Activated T-cell treated with anti-CD3 and anti-CD28 coated beads, Interleukin-2, amount 50 U/mL, for 4 hours (primary cell): ENCODE measurements at places on chromosomes 6 and 20.

DNA sequence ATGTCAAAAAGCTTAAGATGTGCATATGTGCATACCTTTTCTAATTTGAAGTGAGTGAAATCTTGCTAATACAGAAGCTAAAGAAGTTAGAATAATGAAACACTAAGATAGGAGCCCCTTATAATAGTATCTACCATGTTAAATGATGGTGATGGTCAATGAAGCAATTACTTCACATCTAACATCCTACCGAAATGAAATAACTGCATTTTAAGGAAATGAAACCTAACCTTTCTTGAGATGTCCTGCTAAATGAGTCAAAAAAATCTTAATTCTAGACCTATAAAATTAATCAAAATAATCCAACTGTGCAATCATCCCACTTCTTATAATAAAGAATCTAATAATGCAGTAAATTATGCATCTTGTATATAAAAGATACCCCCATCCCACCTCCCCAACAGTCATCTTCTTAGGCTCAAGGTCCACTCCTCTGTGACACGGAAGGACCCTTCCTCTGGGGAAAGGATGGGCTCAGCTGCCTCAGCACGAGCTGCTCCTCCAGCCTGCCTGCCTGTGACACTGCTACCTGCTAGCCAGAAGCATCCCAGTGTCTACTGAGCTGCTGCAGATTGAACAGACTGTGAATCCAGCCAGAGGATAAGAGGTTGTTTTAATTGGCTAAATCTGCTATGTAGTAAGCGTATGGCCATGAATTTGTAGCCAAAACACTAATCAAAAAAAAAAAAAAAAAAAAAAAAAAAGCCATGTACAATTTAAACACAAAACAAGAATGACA, 129.6 kb upstream of the BEND3 start:
- no peak for DNase-seq

DNA sequence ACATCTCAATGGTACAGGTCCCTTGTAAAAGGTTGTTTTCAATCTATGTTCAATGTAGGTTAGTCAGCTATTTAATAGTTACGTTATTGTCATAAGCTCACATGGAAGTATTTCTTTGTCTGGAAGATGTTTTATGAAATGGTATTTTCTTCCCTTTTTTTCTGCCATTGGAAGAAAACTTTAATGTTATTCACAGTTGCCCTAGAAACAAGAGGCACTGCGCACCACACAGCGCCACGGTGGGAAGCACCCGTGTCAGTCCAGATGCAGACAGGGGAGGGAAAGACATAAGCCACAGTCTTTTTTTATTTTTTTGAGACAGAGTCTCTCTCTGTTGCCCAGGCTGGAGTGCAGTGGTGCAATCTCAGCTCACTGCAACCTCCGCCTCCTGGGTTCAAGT, 82.1 kb downstream of the GCNT2 start:
- DNase-seq = no peak

DNA sequence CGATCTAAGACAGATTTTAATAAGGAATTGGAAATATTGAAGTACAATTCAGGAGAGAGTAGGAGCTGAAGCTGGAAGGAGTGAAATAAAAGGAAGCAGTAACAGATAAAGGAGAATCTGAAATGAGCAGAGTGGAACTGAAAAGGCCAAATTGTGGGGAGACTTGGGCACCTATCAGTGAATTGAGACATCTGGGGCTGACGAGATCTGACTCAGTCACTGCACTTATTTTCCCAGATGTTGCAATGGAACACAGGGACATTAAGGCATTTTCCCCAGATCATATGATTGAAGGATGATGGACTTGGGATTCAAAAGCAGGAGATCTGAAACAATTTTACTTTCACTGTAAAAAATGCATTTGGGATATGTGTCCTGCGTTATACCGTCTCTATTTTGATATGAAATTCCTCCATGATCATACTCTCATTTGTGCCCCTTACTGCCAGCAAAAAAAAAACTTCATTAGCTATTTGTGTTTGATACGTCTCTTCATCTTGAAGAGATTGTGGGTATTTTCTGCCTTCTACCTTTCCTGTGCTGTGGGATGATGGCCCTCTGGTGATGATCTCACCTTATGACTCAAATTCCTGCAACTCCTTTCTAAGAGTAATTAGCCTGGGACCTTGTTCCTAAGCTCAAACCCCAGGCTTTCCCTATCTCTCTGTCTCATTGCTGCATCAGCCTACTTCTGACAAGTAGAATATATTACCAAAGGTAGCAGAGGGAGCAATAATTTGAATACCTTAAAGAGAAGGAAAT, 278.5 kb upstream of the MAN1A1 start:
- DNase-seq = no peak

GRCh38 chr6:34654061-34654710, 42.4 kb downstream of the ILRUN start:
- DNase-seq = no peak

DNA sequence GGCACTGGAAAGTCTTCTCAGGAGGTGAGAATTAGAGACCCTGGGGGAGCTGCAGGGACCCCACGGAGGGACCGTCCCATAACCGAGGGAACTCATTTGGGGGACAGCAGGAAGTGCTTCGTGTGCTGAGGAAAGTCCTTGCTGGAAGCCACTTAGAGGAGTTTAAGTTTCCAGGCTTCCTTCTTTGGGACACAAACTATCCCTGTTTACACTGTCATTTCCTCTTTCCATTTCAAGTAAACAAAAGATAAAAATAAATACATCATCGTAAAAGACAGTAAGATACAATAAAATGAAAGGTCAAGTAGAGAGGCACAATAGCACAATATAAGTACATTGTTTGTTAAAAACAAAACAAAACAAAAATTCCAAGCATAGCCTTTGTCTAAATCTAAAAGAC, 101.2 kb downstream of the TTLL2 start:
- no peak for DNase-seq

DNA sequence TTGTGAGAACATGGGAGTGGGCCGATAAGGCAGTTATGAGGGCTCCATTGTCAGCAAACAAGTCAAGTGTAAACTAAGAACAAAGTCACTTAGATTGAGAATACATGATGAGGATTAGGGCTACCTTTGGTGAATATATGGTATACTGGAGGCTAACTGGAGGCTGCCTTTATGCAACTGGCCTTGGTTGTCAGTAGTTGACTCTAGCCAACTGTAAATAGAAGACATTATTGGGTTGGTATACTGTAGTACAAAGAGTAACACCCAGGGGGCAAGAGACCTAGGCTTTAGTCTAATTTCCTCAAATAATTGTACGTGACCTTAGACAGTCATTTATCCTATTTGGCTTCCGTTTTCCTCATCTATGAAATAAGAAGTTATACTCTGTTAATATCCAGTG, 235.2 kb downstream of the ARID1B start:
- no peak for DNase-seq

GRCh38 chr6:6694825-6695624, 106.5 kb downstream of the LY86 start:
- no peak for DNase-seq

DNA sequence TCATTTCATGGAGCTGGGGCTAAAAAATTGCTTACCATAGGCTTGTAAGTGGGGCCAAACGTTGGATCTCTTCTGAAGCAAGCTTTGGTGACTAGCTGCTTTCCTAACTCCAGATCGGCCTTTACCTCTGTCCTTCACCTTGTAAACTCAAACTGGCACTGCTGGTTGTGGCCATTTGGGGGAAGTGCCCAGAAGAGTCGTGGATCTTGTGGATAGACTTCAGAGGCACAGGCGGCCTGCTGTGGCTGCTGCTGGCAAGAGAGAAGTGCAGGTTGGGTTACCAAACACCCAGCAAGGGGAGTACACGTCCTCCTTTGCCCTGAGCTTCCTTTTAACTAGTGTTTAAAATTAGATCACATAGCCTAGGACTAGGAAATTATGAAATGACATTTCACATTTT, 36.8 kb upstream of the KLHL31 start:
- DNase-seq = no peak

- DNase-seq = no peak
Measured at GRCh38 chr20:51156041-51156982, 133.4 kb upstream of the KCNG1 start.

DNA sequence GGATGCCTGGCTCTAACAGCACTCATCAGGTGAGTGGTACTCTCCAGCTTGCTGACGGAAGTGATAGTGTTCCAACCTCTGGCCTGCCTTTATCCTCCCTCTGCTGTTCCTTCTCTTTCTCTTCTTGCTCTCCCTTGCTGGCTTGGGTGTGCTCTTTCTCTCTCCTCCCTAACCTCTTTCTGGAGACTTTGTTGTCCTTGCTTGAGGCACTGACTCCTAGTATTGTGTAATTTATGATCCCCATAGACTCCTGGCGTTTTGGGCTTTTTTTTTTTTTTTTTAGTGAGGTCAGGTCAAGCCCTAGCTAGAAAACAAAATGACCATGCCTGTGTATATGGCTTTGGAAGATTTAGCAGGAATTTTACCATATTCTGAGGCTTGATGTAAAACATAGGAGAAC, 84.7 kb upstream of the MRAP2 start:
- no peak for DNase-seq

DNA sequence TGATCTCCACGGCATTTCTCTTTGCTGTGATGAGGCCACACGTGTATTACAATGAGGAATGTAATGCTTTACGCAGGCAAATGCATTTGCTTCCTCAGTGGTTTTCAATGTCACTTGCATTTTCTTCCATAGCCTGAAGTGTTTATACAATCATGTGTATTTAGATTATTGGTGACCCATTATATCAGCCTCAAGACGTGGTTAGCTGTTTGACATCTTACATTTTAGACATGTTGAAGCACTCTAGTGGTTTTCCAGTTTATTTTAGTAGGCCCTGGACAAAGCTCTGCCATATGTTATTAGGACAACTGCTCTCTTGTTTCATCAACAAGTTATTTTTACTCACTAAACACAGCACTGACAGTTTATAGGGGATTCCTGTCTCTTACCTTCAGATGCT, 200.4 kb downstream of the UTRN start:
- no peak for DNase-seq

DNA sequence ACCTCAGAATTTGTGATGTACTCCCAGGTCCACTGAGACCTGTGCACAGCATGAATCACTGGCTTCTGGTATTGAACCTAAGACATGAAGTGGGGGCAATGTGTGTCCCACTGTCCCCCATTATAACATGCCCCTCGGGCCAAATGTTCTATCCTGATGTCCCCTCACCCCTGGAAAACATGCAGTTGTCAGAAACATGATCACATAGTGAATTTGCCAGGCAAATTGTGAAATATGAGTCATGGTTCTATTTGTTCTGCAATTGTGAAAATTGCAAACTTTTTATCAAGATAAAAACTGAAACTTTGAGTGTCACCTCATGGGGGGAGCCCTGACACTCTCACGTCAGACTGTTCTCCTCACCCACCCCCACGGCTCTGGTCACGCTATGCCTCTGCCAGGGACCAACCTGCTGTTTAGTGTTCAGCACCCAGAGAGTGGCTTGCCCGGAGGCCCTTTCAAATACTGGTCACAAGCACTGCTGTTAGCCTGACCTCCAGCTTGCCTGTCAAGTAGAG, 305.3 kb downstream of the CLIC5 start:
- peak; percentile 27 for DNase-seq

- DNase-seq = no peak
Measured at GRCh38 chr6:106972500-106972899, 2.0 kb downstream of the CD24 start.

- DNase-seq = no peak
Measured at GRCh38 chr20:38649275-38649891, 47.8 kb downstream of the ARHGAP40 start.

DNA sequence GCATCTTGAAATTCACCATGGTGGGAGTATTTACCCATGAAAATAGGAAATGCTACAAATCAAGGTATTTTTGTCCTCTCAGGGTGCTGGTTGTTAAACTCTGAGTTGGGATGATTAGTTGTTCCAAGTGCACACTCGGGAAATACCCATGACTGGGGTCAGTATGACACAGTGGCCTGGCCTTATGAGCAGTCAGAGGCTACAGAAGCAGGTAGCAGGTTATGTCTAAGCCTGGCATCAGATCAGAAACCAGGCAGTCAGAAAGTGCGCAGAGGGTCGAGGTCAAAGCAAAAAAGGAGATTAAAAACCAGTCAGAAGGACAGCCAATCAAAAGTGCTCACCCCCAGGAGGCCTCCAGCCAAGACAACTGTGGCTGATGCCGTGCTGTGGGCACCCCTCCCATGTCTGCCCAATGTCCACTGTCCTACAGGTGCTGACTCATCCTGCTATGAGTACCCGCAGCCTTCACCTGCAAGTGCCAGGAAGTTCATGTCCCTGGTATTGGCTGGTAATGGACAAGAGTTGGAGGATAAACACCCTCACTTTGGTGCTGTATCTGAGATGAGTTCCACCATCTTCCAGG, 117.4 kb upstream of the SLC24A3 start:
- DNase-seq = no peak

DNA sequence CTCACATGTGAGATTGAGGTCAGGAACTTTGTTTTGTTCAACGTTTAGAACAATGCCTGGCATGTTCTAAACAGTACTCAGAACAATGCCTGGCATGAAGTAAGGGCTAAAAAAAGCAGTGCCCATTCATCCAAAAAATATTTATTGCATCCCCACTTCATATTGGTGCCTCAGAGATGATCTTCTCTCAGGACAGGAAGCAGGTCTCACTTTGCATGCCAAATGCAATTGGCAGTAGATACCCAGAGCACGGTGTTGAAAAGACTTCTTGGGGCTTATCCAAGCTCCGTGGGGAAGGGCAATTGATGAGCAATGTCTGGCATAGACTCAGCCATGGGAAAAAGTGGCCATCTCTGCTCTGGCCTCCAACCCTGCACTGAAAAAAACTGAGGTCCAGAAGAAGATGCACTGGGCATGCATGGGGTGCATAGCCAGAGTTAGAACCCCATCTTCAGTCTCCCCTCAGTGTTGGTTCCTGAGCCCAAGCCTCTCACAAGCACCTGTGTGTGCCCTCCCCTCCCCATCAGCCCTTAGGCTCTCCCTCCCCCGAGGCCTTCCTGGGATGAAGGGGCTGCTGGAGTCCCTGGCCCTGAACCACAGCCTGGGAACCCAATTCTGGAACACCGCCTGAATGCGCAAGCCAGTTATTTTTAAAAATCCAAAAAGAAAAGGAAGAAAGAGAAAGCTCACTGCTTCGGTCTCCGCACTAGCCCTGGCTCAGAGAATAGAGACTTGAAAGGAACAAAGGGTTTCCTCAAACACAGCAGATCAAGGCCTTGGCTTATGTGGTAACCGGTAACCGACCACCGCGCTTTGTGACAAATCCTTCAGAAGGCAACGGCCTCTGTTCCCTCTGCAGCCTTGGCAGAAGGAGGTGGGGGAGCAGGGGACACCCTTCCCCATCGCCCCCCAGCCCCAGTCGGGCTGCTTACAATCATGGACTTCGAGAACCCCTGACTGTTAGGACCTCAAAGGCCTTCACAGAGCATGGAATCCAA, 78.5 kb upstream of the SIRPA start:
- DNase-seq = no peak

- DNase-seq = no peak
Measured at GRCh38 chr6:31020057-31020456, 9.8 kb downstream of the MUC22 start.
